Stimulated activated CD8-positive, alpha-beta memory T cell treated with anti-CD3 and anti-CD28 coated beads, Interleukin-7, amount 100 ng/mL, for 4 hours (primary cell): ENCODE measurements at places on chromosomes 16 and 17.
A peak's percentile ranks its signal among the peaks of the same experiment; 100 is the strongest.

GRCh38 chr17:9942885-9943284, 37.8 kb upstream of the RCVRN start:
- DNase-seq: no peak

- no peak for DNase-seq
These were observed 983.9 kb upstream of the EEF2KMT start for GRCh38 chr16:6081320-6081976.

DNA sequence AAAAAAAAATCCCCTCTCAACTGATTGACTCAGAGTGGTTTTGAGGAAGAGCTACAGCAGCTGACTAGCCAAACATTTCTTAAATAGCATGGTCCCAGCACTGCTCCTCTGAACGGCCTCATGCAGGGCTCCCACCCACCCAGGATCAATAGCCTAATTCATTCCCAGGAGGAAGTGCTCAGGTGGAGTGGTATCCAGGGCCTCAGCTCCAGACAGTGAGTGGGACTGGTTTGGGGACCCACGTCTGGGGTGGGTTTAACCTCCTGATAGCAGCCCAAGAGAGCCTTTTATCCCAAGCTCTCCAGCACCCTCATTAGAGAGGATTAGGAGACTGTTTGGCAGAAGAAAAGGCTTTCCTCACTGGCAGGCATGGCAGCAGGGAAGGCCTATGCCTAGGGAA, 68.5 kb upstream of the CDH5 start:
- DNase-seq: no peak

DNA sequence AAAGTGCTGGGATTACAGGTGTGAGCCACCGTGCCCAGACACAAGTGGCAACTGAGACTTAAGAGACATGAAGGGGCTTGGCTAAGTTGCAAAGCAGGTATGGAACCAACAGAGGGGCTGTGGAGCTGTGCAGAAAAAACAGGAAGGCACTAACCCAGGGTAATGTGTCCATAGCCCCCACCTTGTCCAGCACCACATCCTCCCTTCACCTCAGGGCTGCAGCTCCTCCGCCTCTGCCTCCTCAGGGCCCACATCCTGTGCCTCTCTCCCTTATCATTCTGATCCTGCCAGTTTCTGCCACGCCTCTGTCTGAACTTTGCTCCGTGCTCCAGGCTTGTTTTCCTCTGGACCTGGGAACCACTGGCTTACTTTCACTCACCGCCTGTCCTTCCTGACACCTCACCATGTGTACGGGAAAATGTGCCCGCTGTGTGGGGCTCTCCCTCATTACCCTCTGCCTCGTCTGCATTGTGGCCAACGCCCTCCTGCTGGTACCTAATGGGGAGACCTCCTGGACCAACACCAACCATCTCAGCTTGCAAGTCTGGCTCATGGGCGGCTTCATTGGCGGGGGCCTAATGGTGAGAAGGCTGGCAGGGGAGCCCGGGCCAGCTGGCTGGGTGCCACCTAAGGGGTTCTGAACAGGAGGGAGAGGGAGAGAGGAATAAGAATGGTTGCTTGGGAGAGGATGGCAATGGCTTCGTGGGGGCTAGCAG, at the start of gene TM4SF5:
Gene TM4SF5 (plus strand): TSS at position 368 of the 716 bp plus-strand sequence. CDS start 37 bp downstream, at position 405.
- DNase-seq: no peak

- no peak for DNase-seq
These were observed 11.1 kb downstream of the TNS4 start for GRCh38 chr17:40490289-40490853.

GRCh38 chr17:79029327-79030009, 5.5 kb downstream of the C1QTNF1 start:
- DNase-seq: no peak

DNA sequence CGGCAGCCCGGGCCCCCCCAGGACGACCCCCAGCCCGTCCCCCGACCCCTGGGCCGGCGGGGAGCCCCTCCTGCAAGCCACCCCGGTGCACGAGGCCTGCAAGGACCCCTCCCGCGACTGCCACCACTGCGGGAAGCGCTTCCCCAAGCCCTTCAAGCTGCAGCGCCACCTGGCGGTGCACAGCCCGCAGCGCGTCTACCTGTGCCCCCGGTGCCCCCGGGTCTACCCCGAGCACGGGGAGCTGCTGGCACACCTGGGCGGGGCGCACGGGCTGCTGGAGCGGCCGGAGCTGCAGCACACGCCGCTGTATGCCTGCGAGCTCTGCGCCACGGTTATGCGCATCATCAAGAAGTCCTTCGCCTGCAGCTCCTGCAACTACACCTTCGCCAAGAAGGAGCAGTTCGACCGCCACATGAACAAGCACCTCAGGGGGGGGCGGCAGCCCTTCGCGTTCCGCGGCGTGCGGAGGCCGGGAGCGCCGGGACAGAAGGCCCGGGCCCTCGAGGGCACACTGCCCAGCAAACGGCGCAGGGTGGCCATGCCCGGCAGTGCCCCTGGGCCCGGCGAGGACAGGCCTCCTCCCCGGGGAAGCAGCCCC, 15.6 kb upstream of the ZFPM1 start:
- DNase-seq: peak; percentile 33

DNA sequence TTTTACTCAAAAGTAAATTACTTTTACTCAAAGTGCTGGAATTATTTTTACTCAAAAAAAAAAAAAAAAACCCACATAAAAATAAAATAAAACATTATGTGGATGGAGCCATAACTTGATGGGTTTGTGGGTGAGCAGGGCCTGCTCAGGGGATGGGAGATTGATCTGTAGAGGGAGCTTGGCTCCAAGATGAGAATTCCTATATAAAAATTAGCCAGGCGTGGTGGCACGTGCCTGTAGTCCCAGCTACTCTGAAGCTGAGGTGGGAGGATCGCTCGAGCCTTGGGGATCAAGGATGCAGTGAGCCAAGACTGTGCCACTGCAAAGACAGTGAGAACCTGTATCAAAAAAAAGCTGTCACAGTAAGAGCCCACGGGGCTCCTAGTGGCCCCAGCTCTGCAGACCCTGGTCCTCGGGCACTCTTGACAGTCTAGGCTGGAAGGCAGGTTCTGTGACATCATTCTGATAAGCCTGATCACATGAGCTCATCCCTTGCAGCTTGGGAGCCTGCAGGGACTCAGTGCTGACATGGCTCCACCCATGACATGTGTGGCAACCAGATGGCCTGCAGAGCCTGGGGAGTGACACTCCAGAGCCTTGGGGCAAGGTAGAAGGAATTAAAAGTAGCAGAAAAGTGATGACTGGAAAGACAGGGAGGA, 42.5 kb downstream of the ST3GAL2 start:
- DNase-seq: no peak

DNA sequence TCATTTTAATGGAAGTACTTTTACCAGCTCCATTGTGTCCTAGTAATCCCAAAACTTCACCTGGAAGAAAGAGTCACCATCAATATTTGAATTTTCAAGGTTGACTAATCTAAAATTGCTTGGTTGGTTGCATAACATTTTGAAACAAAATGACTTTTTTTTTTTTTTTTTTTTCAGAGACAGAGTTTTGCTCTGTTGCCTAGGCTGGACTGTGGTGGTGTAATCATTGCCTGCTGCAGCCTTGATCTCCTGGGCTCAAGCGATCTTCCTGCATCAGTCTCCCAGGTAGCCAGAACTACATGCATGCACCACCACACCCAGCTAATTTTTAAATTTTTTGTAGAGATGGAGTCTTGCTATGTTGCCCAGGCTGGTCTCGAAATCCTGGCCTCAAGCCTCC, 12.6 kb upstream of the ABCA6 start:
- DNase-seq: no peak

GRCh38 chr16:4021070-4021779, 95.0 kb downstream of the ADCY9 start:
- DNase-seq: no peak

DNA sequence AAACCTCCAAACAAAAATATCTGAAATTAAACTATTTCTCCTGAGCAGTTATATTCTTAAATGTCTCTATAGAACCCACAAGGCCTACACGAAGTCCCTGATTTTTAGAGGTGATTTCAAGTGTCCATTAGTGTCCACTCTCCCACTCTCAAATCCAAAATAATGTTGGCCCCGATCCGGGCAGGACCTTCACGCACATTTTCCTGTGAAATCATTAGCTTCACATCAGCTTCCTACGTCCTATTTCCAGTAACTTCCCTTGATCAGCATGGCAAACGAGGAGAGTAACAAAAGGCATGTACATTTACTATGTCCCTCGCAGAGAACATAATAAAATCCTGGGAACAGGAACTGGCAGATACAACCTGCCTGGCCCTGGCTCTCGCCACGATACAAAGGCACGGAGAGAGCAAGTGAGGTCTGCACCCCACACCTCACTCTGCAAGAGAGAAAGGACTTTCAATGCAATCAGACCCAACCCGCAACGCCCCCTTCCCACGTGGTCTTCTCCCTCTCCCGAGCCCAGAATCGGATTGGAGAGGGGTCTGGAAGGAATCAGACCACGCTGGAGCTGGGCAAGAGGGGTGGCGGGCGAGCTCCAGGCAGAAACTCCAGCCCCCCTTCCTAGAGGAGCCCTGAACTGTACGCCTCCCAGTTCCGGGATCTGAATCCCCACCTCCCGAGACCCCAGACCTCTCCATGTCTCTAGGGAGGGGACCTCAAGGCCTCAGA, 17.5 kb upstream of the C17orf78 start:
- DNase-seq: no peak

- no peak for DNase-seq
These were observed 46.6 kb downstream of the PHKB start for GRCh38 chr16:47507701-47508100.

GRCh38 chr16:81778861-81779535, at the start of gene PLCG2:
Gene PLCG2 (plus strand): TSS chr16:81779291. CDS start chr16:81785990, 6,699 bp downstream.
- peak; percentile 24 for DNase-seq

GRCh38 chr16:27097800-27098230, 31.1 kb downstream of the C16orf82 start:
- DNase-seq: no peak

DNA sequence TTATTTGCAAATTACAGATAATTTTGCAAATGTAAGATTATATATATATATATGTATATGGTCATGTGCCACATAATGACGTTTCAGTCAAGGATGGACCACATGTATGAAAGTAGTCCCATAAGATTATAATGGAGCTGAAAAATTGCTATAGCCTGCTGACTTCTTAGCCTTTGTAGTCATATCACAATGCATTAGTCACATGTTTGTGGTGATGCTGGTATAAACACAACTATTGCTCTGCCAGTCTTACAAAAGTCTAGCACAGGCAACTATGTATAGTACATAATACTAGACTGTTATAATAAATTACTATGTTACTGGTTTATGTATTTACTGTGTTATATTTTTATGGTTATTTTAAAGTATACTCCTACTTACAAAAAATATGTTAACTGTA, 444.3 kb downstream of the KCNJ2 start:
- DNase-seq: no peak

DNA sequence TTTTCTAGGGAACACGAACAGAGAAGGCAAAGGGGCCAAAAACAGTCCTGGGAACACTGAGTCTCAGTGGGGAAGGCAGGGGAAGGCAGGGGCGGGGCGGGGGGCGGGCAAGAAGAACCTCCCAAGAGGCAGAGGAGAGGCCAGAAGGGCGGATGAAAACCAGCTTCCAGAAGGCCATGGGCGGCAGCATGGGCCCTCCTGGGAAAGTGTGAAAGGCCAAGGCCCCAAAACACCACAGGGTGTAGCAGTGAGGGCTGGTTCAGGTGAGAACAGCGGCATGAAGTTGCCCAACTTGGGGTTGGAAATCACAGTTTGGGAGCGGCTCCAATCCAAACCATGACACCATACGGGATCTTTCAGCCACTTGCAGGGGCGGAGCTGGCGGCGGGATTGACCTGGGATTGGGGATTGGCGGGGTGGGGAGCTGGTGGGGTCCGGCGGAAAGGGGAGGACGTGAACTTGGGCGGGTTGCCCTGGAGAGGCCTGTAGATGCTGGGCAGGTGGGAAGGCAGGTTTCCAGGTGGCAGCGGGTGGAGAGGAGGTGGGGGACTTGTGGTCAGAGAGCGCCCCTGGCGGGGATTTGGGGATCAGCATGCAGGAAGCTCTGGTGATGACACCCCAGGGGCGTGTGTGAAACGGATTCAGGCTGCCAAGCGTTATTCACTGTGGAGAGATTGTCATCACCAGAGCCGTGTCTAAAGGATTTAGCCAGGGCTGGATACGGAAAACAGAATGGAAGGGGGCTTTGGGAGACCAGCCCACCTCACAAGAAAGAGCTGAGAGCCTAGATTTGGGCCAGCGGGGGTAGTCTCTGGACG, 80.9 kb downstream of the ARHGAP23 start:
- peak; percentile 53 for DNase-seq

DNA sequence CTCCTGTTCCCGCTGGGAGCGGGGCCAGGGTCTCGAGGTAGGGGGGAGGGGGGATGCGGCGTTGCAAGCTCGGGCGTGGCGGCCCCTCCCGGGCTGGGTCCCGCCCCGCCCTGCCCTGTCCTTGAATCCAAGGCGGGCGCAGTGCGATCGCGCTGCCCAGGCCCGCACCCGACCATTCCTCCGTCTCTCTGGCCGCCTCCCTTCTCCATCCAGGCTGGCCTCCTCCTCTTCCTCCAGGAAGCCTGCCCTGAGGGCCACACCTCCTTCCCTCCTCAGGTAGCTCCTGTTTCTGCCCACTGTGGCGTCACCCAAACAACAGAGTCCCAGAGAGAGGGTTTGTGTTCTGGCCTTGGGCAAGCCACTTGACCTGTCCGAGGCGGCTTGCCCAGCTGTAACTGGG, 43.0 kb upstream of the TAC4 start:
- no peak for DNase-seq

DNA sequence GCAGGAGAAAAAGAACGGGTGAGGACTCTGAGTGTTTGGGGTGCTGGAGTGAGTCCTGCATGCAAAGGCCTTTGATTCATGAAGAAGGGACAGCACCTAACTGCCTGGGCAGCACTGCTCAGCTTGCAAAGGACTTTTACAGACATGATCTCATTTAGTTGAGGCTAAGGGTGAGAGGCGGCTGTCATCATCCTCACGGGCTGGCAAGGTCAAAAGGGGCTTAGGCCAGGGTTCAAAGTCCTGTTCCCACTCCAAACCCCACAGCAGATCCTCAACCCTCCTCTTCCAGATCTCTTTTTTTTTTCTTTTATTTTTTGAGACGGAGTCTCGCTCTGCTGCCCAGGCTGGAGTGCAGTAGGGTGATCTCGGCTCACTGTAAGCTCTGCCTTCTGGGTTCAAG, 4.8 kb downstream of the RHBDF2 start:
- DNase-seq: no peak

DNA sequence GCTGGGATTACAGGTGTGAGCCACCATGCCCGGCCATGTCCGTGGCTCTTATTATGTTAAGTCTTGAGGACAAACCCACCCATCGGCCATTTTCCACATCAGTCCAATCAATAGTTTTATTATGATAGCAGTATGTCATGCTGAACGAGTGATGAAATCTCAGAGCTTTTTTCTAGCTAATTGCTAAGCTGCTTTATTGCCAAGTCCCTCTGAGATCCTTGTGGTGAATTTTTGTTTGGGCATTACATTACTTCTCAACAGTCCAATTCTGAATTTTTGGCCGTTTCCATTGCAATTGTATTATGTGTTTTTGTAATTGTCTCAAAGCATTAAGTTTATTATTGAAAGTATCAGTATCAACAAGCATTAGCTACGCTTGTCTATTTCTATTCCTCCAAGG, 10.9 kb downstream of the RNF112 start:
- DNase-seq: no peak
